ENCODE measurements at places on chromosomes 12 and 14.

GRCh38 chr12:110203546-110203945 lies 77.5 kb upstream of the ATP2A2 start:
- no peak for DNase-seq

DNA sequence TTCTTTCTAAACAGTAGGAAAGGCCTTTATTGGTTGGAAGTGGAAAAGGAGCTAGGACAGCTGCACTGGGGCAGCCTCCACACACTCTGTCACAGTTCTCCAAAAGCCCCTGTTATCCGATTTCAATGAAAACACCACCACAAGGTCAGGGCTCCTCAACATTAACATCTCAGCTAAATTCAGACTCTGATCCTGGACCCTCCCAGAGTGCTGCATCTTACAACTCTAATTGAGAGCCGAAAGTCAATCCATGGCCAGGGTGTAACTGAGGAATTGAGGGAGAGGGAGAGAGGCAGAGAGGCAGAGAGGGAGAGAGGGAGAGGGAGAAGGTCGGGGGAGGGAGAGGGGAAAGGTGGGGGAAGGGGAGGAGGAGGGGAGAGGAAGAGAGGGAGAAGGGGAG lies 32.1 kb downstream of the DICER1 start:
- DNase-seq, result no peak

- DNase-seq, result no peak
Observed at GRCh38 chr12:50505675-50506530, 1.1 kb downstream of the DIP2B start.

- no peak for DNase-seq
Observed at GRCh38 chr12:122937622-122938091, 28.6 kb downstream of the ABCB9 start.

DNA sequence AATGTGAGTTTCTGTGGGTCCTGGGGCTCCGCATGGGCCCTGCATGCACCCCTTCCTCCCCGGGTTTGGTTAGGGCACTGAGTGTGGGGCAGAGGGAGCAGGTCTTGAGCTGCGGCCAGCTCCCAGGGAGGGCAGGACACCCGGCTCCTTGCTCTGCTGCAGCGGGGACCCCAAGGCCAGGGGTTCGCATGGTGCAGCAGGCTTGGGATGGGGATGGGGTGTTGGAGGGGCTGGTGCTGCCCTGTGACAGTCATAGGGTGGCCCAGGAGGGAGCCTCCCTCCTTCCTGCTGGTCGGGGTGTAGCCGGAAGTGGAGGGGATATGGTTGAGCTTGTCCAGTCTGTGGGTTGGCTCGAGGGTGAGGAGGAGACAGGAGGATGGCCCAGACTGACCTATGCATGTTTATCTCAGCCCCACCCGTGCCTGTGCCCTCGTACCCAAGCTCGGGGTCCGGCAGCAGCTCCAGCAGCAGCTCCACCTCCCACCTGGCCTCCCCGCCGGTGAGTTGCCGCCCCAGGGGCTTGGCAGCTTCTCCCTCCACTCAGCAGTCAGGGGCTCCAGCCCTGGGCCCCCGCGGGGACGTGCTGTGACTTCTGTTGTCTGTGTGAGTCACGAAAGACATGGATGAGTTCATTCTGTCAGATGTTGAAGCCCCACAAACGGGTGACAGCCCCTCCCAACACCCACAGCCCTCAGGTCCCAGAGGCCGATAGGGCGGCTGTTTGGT lies 16.0 kb downstream of the ULK1 start:
- no peak for DNase-seq

GRCh38 chr14:75220156-75220555 lies 43.7 kb upstream of the TMED10 start:
- no peak for DNase-seq

- DNase-seq, result no peak
Observed at GRCh38 chr12:129049917-129050316, 196.6 kb downstream of the GLT1D1 start.

DNA sequence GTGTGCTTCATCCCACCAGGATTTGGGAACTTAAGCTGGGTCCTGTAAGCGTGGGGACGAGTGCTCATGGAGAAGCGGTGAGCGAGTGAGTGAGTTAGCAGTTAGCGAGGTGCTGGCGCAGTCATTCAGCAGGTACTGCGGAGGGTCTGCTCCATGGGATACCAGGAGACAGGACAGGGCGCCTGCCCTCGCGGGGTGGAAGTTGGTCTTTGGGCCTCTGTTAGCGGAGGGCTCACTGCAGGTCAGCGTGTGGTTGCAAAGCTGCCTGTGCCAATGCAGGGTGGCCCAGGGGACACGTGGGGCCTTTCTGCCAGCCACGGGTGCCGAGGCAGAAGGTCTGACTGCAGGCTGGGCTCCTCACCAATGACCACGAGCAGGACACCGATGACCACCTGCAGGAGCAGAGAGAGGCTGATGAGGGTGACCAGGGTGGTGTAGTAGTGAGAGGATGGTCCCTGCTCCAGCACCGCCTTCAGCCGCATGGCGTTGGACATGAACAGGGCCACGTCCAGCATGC lies 97.6 kb downstream of the NINJ2 start:
- DNase-seq, result no peak

GRCh38 chr12:19915392-19916195 lies 452.7 kb upstream of the PDE3A start:
- no peak for DNase-seq

DNA sequence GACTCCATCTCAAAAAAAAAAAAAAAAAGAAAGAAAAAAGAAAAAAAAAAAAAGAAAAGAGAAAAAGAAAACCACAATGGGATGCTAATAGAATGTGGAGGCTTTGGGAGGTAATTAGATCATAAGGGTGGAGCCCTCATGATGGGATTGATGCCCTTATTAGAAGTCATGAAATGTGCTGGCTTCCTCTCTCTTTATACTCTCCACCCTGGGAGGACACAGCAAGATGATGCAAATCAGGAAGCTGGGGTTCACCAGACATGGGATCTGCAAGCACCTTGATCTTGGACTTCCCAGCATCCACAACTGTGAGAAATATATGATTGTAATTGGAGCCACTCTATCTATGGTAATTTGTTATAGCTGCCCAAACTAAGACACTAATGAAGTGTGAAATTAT lies 13.4 kb upstream of the DRAM1 start:
- DNase-seq, result no peak

DNA sequence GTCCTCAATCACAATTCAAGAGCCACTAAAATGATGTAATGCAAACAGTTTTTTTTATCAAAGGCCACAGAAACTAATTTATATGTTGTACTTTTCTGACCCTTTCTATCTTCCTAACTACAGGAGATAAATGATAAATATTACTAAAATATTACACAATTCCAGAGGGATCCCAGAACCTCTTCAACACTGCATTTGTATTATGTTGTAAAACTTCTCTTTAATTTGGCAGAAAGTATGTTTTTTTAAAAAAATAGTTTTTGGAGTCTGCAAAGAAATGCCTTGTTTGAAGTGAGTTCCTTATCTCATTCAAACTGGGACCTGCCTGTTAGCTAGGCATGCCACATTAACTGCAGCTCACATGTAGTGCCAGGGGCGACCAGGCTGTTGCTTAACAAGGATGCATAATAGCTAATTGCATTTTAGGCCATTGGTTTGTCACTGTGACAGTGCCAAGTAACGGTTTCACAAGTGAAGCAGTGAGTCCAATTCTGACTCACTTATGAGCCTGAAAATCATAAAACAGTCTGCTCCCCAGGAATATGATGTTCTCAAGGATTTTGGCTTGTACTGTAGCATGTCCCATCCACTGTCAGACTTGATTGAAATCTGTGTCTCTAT lies 266.9 kb downstream of the KTN1 start:
- no peak for DNase-seq

- DNase-seq, result no peak
Observed at GRCh38 chr14:92737619-92738188, 10.7 kb downstream of the LGMN start.

- no peak for DNase-seq
Observed at GRCh38 chr12:89210277-89210676, 142.0 kb downstream of the DUSP6 start.

DNA sequence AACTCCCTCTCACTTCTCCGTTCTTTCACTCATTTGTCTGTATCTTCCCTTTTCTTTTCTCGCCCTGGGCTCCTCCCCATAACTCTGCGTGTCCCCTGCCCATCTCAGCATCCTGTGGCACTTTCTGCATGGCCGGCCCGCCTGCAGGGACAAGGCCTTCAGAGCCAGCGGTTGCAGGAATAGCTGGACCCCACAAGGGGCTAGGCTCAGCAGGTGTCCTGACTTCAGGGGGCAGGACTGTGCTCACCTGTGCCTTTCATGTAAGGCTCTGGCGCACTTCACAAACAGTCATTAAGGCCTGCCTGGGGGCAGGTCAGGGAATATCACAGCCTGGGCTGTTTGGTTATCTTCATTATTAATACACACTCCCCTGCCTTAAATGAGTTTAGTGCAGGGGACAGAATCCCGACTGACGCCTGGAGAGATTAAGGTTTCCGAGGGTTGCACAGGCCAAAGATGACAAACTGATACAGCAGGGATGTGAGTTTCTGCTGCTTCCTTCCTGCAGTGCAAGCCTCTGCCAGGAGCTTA lies 768.8 kb upstream of the TBX3 start:
- DNase-seq, result no peak

DNA sequence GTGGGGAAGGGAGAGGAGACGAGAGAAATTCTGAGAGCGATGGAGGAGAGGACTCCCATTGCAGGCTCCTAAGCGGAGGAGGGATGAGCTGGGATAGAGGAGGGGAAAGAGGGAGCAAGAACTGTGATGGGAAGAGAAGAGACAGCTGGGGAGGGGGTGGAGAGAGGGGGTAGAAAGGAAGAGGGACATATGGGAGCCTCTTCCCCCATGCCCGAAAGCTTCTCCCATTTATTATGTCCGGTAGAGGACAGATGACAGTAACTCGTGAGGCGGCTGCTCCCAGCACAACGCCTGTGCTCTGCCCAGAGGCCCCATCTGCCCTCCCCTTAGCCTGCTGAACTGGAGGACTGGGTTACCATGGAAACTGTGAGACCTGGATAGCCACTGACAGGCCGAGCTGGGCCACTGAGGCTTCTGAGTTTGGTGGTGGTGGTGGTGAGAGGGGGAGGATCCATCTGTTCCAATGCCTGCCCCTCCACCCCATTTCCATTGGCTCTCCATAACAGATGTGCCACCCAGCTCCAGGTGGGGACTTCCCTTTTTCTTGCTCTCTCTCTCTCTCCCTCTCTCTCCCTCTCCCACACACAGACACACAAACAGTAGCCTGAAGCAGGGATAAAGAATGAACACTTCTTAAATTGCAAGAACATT lies 8.3 kb downstream of the CPNE6 start:
- no peak for DNase-seq

DNA sequence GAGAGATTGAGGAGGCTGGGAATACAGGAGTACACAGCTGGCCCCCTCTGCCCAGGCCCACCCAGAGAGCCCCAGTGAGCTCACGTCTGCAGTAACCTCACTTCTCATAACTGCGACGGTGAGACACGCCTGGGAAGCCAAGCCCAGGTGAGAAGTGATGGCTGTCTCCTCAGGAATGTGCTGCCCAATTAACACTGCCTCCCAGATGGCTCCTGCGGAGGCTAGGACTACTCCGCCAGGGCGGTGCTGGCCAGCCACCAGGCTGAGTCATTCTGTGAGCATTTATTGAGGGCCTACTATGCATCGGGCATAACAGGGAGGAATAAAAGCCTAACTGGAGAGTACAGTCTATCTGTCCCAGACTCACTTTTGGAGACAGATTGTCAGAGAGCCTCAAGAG lies 9.3 kb upstream of the TMEM106C start:
- no peak for DNase-seq

DNA sequence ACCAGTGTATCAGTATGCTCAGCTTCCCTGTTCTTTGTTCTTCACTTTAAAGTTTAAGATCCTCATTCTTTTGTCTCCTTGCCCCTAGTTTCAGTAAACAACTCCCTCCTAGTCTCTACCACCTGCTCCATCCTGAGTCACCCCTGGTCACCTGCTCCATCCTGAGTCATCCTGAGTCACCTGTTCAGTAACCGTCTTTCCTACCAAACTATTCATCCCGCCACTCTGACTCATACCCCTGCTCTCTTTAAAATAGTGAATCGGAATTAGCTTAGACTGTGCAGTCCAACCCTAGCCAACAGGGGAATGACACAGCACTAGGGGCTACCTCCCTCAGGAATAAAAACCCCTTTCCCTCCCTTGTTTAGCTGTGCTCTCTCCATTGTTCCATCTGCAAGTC lies 888.1 kb upstream of the MDGA2 start:
- DNase-seq, result no peak

GRCh38 chr12:110907583-110907982 lies 12.8 kb downstream of the MYL2 start:
- no peak for DNase-seq

DNA sequence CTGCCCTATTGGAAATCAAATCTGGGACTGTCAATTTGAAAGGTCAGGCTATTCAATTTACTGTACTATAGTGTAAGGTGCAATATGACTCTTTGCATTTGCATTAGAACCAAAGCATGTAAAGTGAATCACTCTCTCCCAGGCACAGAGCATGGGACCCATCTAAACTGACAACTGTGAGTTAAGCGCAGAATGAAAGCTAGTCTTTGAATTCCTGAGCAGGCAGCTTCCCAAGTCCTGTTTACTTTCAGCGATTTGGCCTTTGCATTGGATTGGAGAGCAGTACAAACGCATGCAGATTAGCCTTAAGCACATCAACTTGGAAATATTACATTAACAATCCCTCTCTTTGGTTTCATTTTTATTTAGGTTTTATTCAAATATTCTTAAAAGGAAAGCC lies 74.6 kb downstream of the RERG start:
- DNase-seq, result no peak
